ENCODE measurements at places on chromosomes 12 and 14.
A peak's percentile ranks its signal among the peaks of the same experiment; 100 is the strongest.

DNA sequence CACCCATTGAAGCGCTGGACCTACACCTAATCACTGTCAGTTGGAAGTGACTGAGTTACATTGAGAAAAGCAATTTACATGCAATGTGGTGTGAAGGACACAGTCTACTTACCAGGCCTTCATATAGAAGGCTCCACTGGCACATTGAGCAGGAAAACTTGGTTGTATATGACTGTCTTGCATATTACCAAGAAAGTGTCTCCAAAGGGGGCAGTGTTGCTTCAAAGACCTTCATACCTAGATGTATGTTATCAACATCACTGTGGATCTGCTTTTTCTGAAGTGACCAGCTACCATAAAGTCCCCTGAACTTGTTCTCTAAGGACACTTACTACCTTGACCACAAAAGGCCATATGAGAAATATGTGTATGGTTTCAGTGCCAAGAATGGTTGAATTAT, 64.1 kb downstream of the NELL2 start:
- DNase-seq, result no peak

DNA sequence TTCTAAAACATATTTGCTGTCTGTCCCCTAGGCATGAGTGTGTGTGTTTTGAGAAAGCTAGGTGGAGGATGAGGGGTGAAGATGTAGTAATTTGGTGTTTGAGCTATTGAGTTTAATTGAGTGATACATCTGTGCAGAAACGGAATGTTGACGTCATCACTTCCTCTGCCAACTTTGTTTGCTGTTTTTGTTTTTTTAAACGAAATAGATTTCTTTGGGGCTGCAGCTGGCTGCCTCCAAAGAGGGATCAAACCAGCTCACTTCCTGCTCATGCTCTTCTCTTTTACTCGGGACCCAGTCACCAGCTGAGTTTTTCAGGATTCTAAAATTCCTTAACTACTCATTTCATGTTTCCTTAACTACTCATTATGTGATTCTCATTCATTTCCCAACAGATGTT, 19.5 kb upstream of the CRACR2A start:
- no peak for DNase-seq

DNA sequence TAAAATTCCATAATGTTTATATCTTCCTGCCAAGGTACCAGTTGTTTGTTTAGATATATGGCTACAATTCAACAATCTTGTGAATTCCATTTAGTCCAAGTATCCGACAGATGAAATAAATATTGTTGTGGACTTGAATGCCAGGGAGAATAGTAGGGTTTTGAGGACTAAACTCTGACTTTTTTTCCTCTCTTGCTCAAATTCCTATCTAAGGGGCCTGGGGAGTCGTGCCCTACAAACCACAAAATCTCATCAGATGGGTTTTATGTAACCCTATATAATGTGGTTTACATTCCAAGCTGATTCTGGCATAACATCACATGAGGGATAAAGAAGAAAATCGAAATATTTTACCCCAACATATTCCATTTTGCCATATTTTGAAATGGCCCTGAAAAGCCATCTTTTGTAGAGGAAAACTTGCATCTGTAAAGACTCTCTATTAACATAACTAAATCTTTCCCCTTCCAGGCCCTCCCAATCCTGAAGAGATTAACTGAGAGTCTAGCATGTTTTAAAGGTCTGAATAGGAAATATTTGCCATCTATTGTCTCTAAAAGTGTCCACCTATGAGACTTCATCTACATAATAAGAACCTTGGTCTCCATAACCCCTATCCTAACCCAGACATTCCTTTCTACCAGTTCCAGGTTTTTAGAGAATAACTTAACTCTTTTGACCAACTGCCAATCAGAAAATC, 184.7 kb upstream of the KITLG start:
- DNase-seq, result no peak

DNA sequence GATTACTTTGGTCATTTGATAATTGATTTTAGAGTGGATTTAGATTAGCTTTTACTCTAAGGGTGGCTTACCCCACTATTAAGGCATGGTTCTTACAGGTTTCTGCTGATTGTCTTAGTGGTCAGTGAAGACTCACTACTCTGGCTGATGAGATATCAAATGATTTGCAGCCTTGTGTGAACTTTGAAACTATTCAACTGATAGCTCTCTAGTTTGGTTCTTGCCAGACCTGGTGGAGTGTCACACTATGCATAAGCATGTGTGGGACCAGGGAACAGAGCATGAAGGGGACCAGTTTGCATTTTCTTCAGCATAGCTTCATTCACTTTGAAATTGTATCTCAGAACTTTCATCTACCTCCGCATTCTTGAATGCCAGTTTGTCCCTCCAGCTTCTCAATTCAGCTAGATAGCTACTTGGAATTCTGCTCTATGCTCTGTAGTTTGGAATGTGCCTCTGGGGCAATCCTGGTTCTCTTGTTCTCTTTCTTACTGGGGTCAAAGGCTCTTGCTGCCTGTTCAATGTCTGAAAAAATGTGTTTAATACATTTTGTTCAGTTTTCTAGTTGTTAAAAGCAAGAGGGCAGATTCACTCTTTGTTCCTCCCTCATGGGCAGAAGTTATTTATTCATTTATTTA, 12.7 kb downstream of the SCYL2 start:
- DNase-seq, result no peak

DNA sequence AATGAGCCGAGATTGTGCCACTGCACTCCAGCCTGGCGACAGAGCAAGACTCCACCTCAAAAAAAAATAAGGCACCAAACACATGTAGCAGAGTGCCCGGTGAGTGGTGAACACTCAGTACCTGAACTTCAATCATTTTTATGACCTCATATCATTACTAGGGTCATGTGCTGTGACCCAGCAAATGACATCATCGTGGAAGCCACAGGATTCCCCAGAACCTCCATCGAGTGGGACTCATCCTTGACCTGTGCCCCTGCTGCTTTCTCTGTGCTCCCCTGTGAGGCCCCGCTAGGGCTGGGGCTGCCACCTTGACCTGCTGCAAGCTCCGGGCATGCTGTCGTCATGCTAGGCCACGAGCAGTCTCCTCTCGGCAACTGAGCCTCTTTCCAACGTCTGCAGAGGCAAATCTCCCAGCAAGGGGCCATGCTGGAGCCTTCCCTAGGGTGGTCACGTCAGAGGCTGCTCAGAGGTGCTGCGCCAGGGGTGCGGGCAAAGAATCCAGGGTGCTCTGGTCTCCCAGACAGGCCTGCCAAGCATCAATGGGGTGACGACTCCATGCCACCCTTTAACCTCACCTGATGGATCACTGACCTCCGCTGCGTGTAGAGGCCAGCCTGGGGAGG, 18.5 kb downstream of the GLTP start:
- no peak for DNase-seq

DNA sequence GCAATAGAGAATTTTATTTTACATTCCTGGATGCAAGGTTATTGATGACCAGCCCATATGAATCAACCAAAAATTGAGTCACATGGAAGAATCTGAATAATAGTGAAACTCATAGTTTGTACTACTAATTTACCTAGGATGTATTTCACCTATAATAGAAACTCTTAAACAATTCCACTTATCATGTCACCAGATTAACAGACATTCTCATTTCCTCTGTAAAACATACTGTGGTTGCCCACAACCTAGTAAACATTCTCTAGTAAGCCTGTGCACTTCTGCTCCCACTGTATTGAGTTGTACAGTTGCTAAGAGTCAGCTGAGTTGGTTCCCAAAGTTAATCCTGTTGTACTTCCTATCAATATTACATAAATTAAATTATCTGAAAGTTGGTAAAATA, 196.6 kb upstream of the TMTC1 start:
- no peak for DNase-seq

GRCh38 chr14:29242755-29243754, 476.5 kb downstream of the FOXG1 start:
- DNase-seq, result no peak

GRCh38 chr14:74962046-74962445, 6.6 kb upstream of the PGF start:
- no peak for DNase-seq

GRCh38 chr12:88391556-88391955, 188.7 kb downstream of the KITLG start:
- DNase-seq, result peak; percentile 85

GRCh38 chr12:31590642-31591379, at the start of gene DENND5B:
Gene DENND5B, minus strand, starts transcription at chr12:31591136. Its CDS starts 304 bp downstream, at chr12:31590832.
- DNase-seq, result peak; percentile 42

GRCh38 chr12:45626965-45627364, 102.5 kb upstream of the ARID2 start:
- no peak for DNase-seq

- no peak for DNase-seq
Measured at GRCh38 chr14:93533842-93534241, 103.1 kb downstream of the UNC79 start.
